IMR-90 (cell line): ENCODE measurements at places on chromosomes 1 and 21. TPM values are rescaled to one million over a fixed set of nuclear protein-coding genes. Genes with fewer than 3 reads are reported as not detected.

ETNK2 gene
- 24.7 and 26.0 TPM in 2 replicates for total RNA-seq

S1PR1 gene
- 12.5 and 12.9 TPM in 2 replicates for total RNA-seq

AGT gene
- total RNA-seq = under 0.01 and 0.18 TPM in 2 replicates

FCER1A gene
- not detected in 2 replicates for total RNA-seq

LENEP gene
- not detected in 2 replicates for total RNA-seq

HES2 gene
- not detected in 2 replicates for total RNA-seq

SETD4 gene
- total RNA-seq = 7.5 and 9.5 TPM in 2 replicates

MIXL1 gene
- total RNA-seq = not detected in 2 replicates
